ENCODE measurements at places on chromosomes 2 and 18.

- no peak for DNase-seq
Observed at GRCh38 chr2:108565778-108566375, 31.6 kb downstream of the LIMS1 start.

- DNase-seq, result peak; percentile 53
Observed at GRCh38 chr2:219000569-219000960, 7.3 kb upstream of the CRYBA2 start.

DNA sequence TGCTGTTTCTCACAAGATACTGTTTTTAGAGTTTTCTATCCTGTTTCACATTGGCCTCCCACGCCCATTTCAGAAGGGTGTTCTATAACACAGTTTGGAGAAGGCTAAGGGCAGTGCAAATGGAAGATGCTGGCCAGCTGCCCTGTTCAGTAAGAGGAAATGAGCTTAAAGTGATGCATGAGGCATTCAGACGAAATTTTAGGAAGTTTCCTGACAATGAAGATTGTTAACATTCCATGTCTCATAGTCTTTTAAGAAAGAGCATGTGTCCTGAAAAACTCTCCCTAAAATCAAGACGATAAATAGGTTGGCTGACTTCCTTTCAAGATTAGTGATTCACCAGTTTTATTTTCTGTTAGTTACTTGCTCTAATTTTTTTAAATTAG lies 484.2 kb upstream of the NRP2 start:
- no peak for DNase-seq

GRCh38 chr2:129255610-129256313 lies 723.7 kb upstream of the RAB6C start:
- DNase-seq, result no peak

DNA sequence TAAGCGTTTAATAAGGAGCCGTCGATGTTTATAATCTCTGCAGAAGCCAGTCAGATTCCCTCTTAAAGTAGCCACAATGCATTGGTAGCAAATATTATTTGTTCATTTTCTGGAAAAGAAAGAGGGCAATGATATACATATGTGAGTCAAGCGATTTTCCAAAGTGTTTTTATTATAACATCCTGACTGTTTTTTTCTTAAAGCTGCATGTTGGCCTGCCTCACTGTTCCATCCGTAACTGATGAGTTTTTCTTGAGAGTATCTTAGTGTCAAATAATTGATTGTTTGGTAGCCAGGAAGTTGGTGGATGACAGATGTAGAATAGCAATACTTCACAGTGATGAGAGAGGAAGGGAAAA lies 3.7 kb downstream of the TSHZ1 start:
- no peak for DNase-seq

DNA sequence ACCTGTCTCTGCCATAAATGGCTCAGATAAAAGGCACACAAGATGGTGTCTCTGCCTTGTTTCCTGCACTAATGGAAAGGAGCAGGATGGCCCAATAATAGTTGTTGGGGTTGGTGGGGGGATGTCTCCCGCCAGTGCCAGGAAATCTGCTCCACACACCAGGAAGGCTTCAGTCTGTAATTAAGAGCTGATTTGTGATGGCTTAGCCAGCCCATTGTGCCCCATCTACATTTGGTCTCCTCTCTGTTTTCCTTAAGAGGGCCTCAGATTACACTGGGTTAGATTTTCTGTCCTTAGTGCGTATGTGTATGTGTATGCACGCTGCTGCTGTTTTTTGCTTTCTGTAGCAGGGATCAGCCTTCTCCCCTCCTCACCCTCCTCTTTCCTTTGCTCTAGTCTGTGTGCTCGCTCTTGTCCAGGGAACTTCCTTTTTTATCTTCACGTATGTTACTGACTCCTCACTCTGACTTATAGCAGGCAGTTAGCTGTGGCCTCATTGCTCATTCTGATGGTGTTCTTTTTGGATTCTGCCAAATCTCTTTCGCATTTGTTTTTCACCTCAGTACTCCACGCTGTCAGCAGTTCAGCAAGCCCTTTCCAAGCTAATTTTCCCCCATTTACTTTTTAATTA lies 33.4 kb upstream of the MGAT5 start:
- no peak for DNase-seq

DNA sequence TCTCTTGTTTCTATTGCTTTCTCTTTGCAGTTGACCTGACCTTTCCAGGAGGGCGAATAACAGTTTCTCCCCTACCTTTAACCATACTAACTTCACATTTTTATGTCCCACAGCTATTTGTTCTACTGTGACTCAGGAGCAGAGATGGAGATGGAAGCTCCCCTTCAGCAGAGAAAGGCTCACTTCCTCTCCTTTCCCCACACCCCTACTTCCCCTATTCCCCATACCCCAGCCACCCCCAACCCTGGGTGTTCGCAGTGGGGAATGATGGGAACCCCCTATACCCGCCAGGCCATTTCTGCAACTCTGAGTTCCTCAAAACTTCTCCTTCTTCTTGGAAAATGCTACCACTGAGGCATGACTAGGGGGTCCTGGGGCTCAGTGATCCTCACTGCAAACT lies 285.4 kb upstream of the MGAT5 start:
- DNase-seq, result no peak

- no peak for DNase-seq
Observed at GRCh38 chr2:180609626-180610340, 370.6 kb upstream of the UBE2E3 start.

GRCh38 chr2:27174638-27175037 lies 25.8 kb downstream of the TCF23 start:
- no peak for DNase-seq

GRCh38 chr2:32977228-32977758 lies 30.5 kb downstream of the LTBP1 start:
- peak; percentile 97 for DNase-seq

- DNase-seq, result peak; percentile 24
Observed at GRCh38 chr2:240462073-240462706, 26.7 kb downstream of the GPC1 start.

GRCh38 chr2:84033347-84033974 lies 425.6 kb downstream of the SUCLG1 start:
- no peak for DNase-seq

- DNase-seq, result peak; percentile 2
Observed at GRCh38 chr18:26215247-26215970, 10.8 kb upstream of the TAF4B start.

DNA sequence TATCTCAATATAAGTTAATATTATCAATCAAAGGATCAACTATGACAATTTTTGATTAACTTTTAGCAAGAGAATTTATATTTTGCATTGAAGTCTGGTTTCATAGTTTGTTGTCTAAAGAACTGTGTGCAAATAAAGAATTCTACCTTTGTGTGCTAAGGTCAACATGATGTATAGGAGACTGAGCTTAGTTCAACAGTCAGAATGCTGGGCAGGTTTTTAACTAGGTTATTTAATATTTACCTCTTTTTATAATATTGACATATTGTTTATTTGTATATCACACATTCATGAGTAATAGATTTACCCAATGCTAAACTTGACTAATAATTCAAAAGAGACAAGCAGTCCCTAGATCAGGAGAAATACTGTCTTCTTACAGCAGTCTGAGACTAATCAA lies 831.4 kb downstream of the DSC3 start:
- DNase-seq, result no peak

DNA sequence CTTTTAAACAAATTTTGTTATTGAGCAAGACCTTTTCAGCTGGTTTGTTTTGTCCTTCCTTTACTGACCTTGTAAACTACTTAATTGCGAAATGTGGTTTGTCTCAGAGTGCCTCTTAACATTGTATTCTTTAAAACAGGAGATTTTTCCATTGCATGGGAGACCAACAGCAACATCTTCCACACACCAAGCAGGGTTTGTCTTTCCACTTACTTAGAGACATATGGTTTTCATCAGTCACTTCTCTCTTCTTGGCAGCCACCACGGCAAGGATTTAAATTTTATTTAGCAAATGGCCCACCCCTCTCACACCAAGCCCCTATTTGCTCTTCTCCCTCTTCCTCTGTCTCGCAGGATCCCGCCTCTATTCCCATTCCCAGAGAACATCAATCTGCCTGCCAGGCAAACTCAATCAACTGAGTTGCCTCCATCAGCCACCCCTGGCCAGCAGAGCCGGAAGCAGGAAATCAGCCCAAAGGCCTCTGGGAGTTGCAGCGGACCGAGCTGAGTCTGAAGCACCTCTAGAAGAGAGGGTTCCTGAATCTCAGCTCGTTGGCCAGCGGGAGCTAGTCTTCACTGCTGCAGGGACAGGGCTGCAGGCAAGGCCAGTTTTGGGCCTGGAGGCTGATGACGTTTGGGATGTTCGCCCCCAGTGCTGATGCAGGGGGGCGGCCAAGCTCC lies 11.3 kb upstream of the CIB4 start:
- DNase-seq, result no peak

DNA sequence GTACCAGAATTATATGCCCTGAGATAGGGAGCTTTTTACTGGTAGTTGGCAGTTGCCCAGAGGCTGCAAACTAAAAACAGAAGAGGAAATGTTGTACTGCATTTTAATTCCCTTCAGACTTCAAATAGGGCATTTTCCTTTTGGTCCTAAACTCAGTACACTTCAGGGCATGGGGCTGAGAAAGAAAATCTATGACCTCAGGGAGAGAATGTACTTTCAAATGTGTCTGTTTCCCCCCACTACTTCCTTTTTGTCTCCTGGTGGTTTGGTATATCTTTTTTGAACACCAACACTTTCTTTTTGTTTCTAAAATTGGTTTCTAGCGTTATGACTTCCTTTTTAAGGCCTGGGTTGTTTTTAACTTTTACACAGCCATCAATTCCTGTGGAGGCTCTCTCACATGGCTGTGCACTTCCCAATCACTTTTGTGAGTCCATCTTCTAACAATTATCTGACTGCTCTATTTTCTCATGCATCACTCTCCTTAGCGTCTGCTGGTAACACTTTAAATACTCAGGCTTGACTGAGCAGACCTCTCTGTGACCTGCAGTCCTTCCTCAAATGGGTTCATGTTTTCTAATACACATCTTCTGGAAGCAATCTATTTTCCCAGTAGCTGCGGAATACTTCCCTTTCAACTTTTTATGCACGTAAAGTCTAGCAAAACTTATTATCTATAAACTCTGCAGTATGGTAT lies 596.0 kb downstream of the LRP1B start:
- no peak for DNase-seq

DNA sequence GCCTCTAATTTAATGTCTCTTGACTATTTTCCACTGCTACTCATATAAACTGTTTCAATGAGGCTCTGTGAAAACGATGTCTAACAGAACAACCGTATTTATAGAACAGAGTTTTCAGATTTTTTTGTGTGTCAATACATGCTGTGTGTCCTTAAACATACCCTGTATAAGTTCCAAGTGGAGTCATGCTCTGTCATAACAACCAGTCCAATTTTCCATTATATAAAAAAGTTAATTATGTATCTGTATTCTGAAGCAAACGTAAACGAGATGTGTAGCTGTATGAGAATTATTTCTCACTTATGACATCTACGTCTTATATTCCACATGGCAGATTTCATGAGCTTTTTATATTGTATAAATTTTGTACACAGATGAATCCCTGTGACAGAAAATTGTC lies 13.9 kb upstream of the GULP1 start:
- DNase-seq, result no peak

GRCh38 chr2:64605026-64605471 lies 48.7 kb downstream of the SERTAD2 start:
- DNase-seq, result peak; percentile 37

DNA sequence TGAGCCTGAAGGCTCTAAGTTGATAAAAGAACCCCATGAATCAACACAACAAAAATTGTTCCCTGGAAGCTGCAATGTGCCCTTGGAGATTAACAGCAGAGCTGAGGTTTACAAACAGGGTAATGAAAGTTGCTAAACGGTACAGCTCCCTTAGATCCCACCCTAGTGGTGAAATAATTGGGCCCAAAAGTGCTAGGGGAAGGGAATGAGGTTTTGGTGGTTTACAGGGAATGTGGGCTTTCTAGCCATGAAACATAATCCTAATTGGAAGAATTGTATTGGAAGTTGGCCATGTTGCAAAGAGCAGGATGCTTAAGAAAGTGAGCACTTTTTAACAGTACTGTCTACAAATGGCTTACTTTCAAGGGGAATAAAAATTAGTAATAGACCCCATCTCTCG lies 180.2 kb upstream of the SMIM21 start:
- no peak for DNase-seq

GRCh38 chr2:198523710-198524109 lies 719.3 kb downstream of the PLCL1 start:
- no peak for DNase-seq

DNA sequence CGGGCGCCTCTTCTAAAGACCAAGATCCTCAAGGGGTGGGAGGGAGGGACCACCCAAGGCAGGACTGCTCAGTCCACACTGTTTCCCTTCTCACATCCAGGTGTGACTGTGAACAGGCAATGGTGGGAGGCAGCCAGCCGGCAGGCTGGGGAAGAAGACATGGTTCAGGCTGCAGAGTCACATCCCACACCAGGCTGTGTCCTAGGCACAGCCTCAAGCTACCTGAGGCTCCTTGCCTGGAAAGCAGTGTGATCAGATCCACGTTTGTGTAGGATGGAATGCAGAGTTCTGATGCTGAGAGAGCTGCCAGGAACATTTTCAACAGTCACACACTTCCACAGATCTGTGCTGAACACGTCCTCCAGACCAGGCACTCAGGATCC lies 16.4 kb downstream of the SLC66A2 start:
- peak; percentile 27 for DNase-seq

GRCh38 chr2:65215946-65216345 lies 11.7 kb upstream of the ACTR2 start:
- DNase-seq, result no peak

GRCh38 chr2:178949151-178949550 lies 100.8 kb downstream of the CCDC141 start:
- no peak for DNase-seq

DNA sequence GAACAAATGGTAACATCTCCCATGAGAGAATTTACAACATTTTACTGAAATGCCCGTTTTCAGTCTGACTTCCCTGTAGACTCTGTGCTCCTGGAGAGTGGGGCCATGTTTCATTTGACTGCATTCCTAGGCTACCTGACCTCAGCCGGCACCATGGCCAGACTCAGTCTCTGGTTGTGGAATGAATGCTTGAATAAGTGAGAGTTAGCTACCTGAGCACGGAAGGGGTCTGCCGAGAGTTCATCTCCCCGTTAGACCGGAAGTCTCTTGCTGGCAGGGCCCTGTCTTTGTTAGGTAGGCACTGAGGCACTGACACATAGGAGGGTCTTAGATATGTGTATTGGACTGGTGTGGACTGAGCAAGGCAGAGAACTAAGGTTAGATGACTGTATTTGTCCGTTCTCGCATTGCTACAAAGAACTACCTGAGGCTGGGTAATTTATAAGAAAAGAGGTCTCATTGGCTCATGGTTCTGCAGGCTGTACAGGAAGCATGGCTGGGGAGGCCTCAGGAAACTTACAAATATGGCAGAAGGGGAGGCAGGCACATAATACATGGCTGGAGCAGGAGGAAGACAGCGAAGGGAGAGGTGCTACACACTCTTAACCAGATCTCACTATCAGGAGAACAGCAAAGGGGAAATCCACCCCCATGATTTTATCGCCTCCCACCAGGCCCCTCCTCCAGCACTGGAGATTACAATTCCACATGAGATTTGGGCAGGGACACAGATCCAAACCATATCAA lies 271.2 kb downstream of the GLI2 start:
- DNase-seq, result no peak

DNA sequence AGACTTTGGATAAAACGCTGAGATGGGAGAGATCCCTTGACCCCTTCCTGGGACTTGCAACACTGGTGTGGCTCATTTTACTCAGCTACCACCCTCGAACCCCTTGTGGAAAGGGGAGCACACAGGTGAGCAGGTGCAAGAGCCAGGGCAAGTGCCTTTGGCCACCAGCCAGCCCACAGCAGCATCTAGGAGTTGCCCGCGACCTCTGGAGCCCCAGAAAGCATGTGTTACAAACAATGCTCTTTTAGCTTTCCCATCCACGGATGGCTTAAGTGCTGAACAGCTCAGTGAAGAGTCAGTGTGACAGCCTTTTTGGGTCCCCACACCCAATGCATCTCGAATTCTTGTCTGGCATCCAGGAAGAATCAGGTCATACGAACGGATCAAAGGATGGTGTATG lies 197.8 kb downstream of the MEMO1 start:
- no peak for DNase-seq

Measured in mucosa of descending colon (tissue), 3 donors.